ENCODE measurements at places on chromosomes 3 and 15.

- DNase-seq, result peak; percentile 90
Measured at GRCh38 chr15:62588938-62589670, 424.0 kb upstream of the C2CD4B start.

GRCh38 chr15:97747342-97747741, 213.2 kb upstream of the ARRDC4 start:
- no peak for DNase-seq

DNA sequence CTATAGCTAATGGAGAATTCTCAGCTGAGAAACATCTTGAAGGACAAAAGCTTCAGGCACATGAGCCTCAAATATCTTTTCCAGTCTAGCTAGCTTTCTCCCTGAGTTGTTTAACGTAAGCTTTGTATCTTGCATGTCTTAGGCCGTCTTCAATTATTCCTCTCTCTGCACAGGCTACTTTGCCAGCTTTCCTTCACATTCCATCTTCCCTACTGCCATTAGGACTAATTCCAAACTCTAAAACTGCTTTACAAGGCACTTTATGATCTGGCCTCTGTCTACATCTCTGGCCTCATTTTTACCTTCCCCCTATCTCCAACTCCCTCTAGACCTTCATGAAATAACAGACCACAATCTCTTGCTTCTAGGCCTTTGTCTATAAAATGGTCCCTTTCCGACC, 171.4 kb downstream of the GREM1 start:
- DNase-seq, result no peak

- no peak for DNase-seq
Measured at GRCh38 chr3:29898171-29898965, 617.5 kb downstream of the RBMS3 start.

DNA sequence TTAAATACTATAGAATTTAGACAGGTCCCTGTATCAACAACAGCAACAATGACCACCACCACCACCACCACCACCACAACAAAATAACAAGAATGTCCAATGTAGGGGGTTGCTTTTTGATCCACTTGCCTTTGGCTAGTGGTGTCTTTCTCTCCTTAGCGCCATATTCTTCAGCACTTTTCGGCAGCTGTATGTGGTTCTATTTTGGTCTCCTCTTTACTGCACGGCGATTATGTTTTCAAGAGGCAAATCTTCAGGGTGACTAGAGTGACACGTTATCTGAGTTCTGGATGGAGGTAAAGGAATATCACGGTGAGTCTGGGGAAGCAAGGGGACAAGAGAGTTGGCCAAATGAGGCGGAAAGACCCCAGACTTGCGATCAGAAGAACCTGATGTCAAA, 56.1 kb downstream of the ST6GAL1 start:
- DNase-seq, result no peak

DNA sequence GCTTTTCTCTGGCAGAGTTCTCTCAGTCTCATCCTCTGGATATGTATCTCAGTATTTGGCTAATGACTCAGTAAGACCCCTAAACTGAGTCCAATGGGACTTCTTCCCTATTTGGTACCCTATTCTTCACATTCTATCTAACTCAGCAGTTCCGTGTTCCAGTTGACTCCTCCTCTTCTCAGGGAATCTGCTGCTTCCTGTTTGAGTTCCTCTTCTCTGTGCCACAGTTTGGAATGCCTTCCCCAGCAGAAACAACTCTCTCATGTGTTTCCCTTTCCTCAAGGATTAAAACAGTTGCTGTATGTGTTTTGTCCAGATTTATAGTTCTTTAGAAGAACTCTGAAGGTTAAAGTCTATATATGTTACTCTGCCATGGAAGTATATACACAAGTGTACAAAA, 344.0 kb upstream of the RARB start:
- DNase-seq, result peak; percentile 39

DNA sequence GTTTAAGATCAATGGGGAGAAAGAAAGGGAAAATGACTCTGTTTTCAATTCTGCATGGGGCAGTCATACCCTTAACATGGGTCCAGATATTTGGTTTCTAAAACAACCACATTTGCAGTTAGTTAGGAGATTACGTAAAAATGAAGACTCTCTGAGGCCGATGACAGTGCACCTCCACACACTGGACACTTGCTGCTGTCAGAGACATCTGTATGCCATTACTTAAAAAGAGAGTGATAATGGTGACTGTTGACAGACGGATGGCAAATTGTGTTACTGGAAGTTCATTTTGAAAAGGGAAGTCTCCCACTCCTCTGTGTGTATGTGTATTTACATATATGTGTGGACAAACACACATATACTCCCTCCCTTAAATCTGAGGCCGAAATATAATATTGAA, 304.5 kb upstream of the SEMA6D start:
- DNase-seq, result no peak

- no peak for DNase-seq
Measured at GRCh38 chr3:42411429-42411828, 1.0 kb upstream of the LYZL4 start.

GRCh38 chr3:46193436-46193835, 14.7 kb downstream of the CCR1 start:
- DNase-seq, result no peak

DNA sequence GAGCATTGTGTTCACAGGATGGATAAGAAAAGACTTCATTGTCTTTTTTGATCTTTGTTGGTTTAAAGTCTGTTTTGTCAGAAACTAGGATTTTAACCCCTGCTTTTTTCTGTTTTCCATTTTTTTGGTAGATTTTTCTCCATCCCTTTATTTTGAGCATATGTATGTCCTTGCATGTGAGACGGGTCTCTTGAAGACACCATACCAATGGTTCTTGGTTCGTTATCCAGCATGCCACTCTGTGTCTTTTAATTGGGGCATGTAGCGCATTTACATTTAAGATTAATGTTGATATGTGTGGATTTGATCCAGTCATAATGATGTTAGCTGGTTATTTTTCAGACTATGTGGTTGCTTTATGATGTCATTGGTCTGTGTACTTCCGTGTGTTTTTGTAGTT, 687.0 kb downstream of the NAALADL2 start:
- no peak for DNase-seq
